ENCODE measurements at places on chromosomes 6 and 20. TPM values are rescaled to one million over a fixed set of nuclear protein-coding genes. Genes with fewer than 3 reads are reported as not detected.

- H3K27me3 ChIP-seq = no peaks in the 10 kb centered on the region
- H3K27ac ChIP-seq = no peak overlapping the region
- no peaks in the 10 kb centered on the region for H3K4me1 ChIP-seq
- peaks cover 35% of the 10 kb centered on the region for H3K36me3 ChIP-seq
- DNase-seq = no peak
- no peak overlapping the region for H3K4me3 ChIP-seq
Observed at GRCh38 chr6:56605435-56605834, 37.3 kb downstream of the DST start.

The SCUBE3 gene
- 51.9 TPM for total RNA-seq

The DPPA5 gene
- not detected for total RNA-seq

The BACH2 gene
- 34.1 TPM for total RNA-seq

GRCh38 chr6:148509800-148510581 lies 167.4 kb downstream of the SASH1 start:
- H3K36me3 ChIP-seq = no peaks in the 10 kb centered on the region
- peak overlapping the region; percentile 65 for H3K4me3 ChIP-seq
- peaks cover 39% of the 10 kb centered on the region for H3K4me1 ChIP-seq
- DNase-seq = no peak
- H3K27ac ChIP-seq = peak overlapping the region; percentile 82

DNA sequence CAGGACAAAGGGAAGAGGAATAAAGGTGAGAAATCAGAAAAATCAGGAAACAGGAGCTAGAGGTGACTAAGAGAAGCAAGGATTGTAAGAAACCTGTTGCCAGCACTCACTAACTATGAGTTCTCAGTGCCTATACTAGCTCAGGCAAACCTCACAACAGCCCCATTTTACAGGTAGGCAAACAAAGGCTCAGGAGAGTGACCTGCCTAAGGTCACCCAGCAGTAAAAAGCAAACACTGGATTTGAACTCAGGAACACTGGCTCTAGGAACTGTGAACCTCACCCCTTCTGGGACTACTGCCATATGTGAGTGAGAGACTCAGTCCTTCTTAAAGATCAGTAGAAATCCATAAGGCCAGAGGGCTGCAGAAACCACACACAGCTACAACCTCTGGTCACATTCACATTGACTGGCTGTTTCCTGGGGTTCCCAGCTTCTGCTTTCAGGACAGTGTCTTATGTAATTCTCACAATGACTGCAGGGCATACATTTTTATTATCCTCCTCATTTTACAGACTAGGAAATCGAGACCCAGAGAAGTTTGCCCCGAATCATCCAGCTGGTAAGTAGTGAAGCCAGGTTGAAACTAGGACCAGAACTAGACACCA lies 80.7 kb upstream of the MAFB start:
- H3K4me1 ChIP-seq = no peaks in the 10 kb centered on the region
- DNase-seq = no peak
- no peak overlapping the region for H3K27ac ChIP-seq
- H3K4me3 ChIP-seq = no peak overlapping the region
- peaks cover 6% of the 10 kb centered on the region for H3K27me3 ChIP-seq

DNA sequence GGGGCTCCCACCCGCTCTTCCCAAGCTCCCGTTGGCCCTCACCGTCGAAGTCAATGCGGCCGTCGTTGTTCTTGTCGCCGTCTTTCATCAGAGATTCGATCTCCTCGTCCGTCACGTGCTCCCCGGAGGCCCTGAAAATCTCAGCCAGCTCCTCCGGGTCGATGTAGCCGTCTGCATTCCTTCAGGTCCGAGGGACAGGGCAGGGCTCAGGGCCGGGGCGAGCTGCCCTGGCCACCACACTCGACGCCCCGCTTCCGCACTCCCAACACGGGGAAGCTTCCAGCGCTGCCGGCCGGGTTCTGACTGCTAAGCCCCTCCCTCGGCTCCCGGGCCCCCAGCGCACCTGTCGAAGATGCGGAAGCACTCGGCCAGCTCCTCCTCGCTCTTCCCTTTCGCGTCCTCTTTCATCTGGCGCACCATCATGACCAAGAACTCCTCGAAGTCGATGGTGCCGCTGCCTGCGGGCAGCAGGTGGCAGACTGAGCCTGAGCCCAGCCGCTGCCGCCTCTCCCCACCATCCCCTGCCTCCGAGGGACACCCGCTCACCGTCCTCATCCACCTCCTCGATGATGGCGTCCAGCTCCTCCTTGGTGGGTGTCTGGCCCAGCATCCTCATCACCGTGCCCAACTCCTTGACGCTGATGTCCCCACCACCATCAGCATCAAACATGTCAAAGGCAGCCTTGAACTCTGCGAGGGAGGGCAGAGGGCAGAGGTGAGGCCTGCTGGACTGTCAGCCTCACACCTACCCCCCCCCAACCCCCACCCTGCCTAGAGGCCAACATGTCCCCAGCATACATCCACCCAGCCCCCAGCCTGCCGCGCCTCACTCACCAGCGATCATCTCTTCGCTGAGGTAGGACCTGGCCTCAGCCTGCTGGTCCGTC lies 2.9 kb downstream of the TNNC2 start:
- peaks cover 27% of the 10 kb centered on the region for H3K27me3 ChIP-seq
- H3K4me3 ChIP-seq = peak overlapping the region; percentile 51
- peaks cover 14% of the 10 kb centered on the region for H3K4me1 ChIP-seq
- no peak overlapping the region for H3K27ac ChIP-seq
- H3K36me3 ChIP-seq = no peaks in the 10 kb centered on the region

GRCh38 chr6:102815207-102815606 lies 1421.7 kb downstream of the GRIK2 start:
- no peak overlapping the region for H3K27ac ChIP-seq
- no peaks in the 10 kb centered on the region for H3K27me3 ChIP-seq

The GABRR1 gene
- not detected for total RNA-seq

DNA sequence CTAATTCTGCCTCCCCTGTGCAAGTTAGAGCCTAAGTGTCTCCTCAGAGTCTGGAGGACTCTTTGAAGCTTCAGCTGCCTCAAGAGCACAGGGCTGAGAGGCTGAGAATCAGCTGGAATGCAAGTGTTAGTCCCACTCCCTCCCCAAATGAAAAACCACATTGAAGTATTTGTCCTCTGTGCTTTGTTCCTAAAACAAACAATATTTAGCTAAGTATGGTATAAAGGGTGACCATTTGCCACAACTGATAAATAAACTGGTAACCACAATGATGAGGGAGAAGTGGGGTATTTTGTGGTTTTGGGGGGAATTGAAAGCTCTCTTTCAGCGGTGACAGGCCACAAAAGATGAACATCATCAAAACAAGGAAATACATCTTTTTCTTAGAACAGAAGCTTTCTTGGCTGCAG lies 91.7 kb upstream of the HDDC2 start:
- no peak overlapping the region for H3K4me3 ChIP-seq
- no peak for DNase-seq
- no peak overlapping the region for H3K27ac ChIP-seq
- H3K36me3 ChIP-seq = peaks cover 4% of the 10 kb centered on the region
- peaks cover 5% of the 10 kb centered on the region for H3K4me1 ChIP-seq
- H3K27me3 ChIP-seq = no peaks in the 10 kb centered on the region

DNA sequence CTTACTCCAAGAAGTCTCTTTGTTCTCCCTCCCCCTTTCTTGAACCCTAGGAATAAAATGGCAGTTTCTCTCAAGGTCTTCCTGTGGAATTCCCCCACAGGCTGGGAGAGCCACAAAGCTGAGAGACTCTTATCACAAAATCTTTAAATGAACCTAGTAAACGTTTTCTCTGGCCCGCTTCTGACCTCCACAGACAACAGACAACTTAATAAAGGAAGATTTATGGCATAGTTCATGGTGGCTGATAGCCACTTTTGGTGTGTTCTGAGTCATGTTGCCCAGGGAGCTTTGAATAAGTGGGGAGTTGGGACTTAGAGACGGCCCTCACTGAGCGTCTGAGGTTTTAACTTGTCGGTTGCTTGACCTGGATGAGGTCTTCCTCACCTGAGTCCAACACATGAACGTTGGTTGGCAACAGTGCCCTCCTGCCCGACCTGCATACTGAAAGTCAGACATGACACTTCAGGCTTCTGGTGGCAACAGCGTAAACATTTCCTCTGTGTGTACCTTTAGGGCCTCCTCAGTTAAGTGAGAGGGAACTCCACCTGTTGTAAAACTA lies 124.1 kb downstream of the FOXO3 start:
- H3K4me1 ChIP-seq = peaks cover 48% of the 10 kb centered on the region
- no peak for DNase-seq
- H3K27ac ChIP-seq = peak overlapping the region; percentile 74
- H3K36me3 ChIP-seq = peaks cover 26% of the 10 kb centered on the region
- H3K4me3 ChIP-seq = peak overlapping the region; percentile 6
- no peaks in the 10 kb centered on the region for H3K27me3 ChIP-seq

The ZDHHC14 gene
- total RNA-seq = 10.4 TPM

GRCh38 chr6:29875257-29875656 lies 47.6 kb downstream of the HLA-G start:
- no peaks in the 10 kb centered on the region for H3K4me1 ChIP-seq
- H3K27me3 ChIP-seq = peaks cover 10% of the 10 kb centered on the region
- H3K36me3 ChIP-seq = no peaks in the 10 kb centered on the region
- H3K4me3 ChIP-seq = no peak overlapping the region

DNA sequence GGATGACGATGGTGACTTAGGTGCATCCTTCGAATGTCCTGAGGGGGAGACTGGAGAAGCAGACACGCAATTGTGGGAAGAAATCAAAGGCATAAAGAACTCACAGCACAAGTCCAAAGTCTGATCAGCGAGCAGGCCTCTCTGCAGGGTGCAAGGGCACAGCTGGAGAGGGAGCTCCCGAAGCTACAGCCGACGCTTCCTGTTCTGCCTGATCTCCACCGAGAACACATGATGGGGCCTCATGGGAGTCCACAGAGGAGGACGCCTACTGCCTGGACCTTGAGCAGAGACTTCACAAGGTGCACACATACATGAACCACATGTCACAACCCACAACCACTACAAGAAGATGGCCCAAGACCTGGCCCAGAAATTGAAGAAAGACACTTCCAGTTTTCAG lies 51.4 kb downstream of the RIN2 start:
- DNase-seq = no peak
- peaks cover 35% of the 10 kb centered on the region for H3K36me3 ChIP-seq
- no peak overlapping the region for H3K27ac ChIP-seq

- no peak overlapping the region for H3K4me3 ChIP-seq
- H3K27ac ChIP-seq = peak overlapping the region; percentile 92
- H3K4me1 ChIP-seq = peaks cover 18% of the 10 kb centered on the region
- H3K36me3 ChIP-seq = peaks cover 11% of the 10 kb centered on the region
Observed at GRCh38 chr6:112906726-112907125, 559.6 kb downstream of the RFPL4B start.
